ENCODE measurements at places on chromosomes 1 and 21.

GRCh38 chr1:67588178-67588855 is 96.7 kb upstream of the GADD45A start:
- peak; percentile 47 for DNase-seq

- peak; percentile 51 for DNase-seq
These were observed 6.6 kb downstream of the LRRN2 start for GRCh38 chr1:204678721-204679475.

GRCh38 chr1:2322581-2323211 is 68.7 kb downstream of the MORN1 start:
- DNase-seq: peak; percentile 57

DNA sequence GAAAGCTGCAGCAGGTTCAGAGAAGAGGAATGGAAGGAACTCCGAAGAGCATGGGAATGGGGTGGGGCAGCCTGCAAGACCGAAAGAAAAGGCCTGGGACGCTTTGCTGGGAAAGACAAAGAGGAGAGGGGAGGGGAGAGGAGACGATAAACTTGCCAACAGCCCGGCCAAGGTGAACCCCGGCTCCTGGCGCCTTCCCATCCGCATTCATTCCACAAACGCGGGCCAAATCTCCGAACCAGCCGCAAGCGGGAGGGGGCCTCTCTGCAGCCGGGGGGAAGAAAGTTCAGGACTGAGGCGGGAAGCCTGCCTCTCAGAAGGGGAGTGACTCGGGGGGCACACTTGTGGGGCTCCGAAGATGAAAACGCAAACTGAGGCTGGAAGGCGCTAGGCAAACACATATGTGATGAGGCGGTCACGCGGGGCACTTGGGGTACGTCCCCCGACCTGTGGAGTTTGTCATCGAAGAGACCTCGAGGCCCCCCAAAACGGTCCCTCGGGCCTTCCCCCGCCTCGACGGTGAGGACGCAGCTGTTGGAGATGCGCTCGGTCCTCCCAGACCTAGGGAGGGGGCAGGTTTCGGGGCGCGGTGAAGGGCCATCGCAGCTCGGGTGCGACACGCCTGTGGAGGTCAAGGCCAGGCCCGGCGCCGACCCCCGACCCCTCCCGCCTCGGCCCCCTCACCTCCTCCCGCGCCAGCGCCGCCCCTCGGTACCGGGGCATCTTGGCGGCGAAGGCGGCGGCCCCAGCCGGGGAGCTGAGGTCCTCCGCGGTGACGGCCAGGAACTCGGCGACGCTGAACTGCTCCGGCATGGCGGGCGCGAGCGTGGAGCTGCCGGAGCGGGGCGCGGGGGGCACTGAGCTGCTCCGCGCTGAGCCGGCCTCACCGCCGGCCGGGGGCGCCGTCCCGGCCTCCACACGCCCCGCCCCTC is at the start of gene ASAP3:
Gene ASAP3, minus strand, starts transcription at position 859 of the 932 bp plus-strand sequence. Its CDS starts 46 bp downstream, at position 813.
- DNase-seq: peak; percentile 73

DNA sequence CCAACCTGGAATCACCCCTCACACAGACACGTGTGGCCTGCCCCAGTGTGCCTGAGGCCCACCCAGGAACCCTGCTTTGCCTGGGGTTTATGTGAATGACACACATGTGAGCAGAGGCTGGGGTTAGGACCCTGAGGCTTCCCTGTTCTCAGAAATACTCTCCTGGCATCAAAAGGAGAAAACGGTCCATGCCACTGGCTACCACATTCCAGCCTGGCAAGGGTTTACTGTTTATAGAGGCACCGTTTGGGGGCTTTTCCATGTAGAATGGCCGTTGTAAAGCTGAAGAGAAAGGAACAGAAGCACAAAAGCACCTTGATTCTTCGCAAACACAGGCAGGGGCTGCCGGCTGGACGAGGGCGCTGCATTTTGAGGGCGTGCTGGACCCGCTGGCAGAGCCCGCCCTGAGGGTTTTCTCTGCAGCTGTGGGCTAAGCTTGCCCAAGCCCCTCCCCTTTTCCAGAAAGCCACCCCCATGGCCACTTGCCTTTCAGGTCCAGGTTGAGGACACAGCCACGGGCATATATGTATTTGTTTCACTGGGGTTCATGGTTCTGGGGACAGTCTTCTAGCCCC is 13.0 kb downstream of the TFF3 start:
- no peak for DNase-seq

DNA sequence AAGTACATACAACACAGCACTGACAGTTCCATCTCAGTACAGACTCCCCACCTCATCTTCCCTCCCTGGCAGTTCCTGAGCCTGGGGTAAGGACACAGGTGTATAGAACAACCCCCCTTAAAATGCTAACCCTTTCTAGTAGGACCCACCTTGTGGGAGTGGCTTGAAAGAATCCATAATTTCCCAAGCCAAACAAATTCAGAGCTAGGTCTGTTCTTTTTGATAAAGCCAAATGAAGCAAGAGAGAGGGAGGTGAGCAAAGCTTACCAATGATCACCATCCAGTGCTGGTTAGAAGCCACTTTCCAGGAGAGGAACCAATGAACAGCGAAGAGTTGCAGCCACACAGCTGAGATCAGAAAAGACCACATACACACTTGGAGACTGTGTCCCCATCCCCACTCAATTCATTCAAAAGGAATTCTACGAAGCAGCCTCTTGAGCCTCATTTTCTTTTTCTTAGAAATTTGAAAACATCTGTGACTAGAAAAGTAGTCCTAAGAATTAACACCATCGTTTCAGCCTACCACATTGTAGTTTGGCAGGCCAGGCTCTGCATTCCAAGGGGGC is 9.2 kb downstream of the UBE2Q1 start:
- DNase-seq: no peak

GRCh38 chr1:153929981-153930948 is 7.5 kb upstream of the GATAD2B start:
- peak; percentile 54 for DNase-seq

- no peak for DNase-seq
These were observed 122.0 kb downstream of the BEND5 start for GRCh38 chr1:48654606-48655210.

- peak; percentile 75 for DNase-seq
These were observed 66.1 kb downstream of the TENT5C start for GRCh38 chr1:117671781-117672501.

DNA sequence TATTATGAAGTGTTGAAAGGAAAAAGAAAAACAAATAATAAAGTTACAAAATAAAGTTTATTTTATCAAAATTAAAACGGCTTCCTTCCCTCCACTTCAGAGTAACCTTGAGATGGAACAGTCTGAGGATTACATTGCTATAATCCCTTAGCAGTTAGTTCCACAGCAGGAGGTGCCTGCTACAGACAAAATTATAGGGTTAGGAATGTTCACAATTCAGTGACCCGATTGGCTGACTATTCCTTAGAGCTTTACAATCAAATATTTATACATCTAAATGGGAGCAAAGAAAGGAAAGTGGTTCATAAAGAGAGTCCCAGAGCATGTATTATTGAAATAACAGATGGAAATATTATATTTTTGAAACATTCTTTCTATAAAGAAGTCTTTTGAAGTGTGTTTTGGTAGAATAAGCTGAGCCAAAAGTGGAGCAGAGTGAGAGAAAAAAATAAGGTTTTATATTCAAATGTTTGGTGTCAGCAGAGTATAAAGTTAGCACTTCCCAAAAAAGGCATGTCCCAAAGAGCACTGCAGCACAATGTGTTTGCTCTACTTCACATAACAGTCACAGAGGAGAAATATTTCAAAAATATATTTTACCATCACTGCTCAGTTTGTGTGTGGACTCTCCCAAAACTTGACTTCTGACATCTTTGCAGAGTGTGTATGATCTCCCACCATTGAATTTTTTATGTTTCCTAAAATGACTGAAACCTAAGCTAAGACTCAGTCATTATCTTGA is 71.4 kb upstream of the GORAB start:
- DNase-seq: no peak

DNA sequence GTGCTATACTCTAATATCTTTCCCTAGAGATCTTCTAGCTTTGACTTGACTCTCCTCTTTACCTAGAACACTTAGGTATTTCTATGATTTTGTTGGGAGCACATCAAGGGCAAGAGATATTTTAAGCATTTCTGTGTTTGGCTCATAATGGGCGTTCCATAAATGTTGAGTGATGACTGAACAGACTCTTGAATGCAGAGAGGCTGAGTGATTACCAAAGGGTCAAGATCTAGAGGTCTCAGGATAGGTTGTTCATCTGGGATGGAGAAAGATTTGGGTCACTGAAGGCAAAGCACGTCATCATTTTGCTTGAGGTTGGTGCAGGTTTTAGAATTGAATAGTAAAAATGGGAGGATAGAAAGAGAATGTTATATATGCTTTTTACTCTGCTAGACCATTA is 705.4 kb upstream of the B3GALT2 start:
- no peak for DNase-seq

DNA sequence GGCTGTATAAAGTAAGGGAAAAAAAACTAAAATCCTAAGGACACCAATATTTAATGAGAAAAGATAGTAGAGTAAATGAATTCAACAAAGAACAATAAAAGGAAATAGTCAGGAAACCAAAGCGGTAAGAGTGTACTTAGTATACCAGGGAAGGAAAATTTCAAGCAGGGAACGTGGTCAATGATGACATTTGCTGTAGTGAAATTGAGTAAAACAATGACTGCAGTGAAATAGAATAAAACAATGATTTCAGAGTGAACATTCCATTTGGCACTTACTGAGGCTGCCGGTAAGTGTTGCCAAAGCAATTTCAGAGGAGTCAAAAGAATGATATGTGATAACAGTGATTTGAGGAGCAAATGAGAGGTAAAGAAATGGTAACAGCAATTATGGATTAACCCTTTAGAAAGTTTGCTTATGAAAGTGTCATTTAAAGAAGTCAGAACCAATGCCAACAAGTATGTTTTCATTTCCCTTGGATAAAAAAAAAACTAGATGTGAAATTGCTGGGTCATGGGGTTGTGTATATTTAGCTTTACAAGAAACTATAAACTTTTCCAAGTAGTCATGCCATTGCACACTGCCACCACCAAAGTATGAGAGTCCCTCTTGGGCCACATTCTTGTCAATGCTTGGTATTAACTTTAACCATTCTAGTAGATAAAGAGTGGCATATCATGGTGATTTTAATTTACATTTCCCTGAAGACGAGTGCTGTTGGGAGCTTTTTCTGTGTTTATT is 50.5 kb downstream of the VCAM1 start:
- no peak for DNase-seq

GRCh38 chr1:235735621-235736020 is 86.0 kb upstream of the GNG4 start:
- no peak for DNase-seq

- no peak for DNase-seq
These were observed 24.6 kb downstream of the PLEKHA6 start for GRCh38 chr1:204335085-204335484.

DNA sequence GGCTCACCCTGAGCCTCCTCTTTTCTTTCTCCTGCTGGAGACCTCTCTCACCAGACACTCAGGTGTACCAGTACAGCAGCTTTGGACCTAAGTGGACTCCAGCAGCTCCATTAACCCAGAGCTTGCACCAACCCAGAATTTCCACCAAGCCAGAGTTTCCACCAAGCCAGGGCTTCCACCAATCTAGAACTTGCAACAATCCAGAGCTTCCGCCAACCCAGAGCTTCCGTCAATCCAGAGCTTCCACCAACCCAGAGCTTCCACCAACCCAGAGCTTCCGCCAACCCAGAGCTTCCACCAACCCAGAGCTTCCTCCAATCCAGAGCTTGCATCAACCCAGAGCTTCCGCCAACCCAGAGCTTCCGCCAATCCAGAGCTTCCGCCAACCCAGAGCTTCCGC is 23.2 kb downstream of the CRYAA start:
- peak; percentile 19 for DNase-seq

DNA sequence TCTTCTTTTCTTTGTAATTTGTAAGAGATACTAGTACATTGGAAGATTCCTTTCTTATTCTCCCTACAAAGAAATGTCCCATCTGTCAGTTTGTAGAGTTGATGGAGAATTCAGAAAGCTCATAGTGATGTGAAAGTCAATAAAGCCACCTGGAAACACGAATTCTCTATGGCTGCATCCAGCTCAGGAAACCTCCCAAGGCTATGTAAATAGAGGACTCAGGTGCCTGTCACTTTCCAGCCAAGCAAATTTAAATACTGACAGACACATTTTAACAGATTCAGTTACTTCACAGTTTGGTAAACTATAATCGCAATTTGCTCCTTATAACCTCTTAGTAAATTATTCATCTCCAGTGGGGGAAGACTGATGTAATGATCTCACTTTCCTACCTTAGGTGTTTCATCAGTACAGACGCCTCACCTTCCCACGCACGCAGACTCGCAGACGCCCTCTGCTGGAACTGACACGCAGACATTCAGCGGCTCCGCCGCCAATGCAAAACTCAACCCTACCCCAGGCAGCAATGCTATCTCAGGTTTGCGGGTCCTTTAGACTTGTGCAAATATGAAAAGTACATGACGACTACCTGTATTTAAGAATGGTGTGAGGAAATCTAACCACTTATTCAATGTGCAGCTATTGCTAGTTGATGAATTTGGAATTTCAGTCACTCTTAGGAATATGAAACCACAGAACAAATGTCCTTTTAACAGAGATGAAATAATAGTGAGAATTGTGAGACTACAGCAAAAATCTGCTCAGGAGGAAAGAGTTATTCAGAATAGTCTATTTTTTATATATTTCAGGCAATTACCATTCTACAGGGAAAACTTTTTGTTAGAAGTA is 60.6 kb downstream of the PTPRC start:
- no peak for DNase-seq

- no peak for DNase-seq
These were observed 6.8 kb downstream of the PSMB4 start for GRCh38 chr1:151406176-151406575.

DNA sequence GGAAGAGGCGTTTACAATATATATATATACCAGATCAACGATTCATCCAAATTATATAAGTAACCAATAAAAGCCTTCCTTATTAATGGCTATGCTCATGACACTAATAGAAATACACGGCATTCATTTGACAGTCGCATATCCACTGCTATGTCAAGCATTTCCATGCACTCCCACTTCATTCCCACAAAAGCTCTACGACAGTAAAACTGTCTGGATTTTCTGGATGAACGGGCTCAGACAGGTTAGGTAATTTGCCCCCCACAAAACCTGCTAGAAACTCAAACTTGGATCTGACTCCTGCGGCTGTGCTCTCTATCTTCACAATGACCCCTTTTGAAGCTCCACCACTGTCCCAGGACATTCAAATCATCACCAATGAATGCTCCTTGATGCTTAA is 11.4 kb downstream of the DNAJC11 start:
- no peak for DNase-seq

GRCh38 chr1:42756956-42757891 is 9.6 kb downstream of the P3H1 start:
- DNase-seq: no peak

GRCh38 chr1:52142220-52143183 is 613 bp downstream of the ZFYVE9 start:
- DNase-seq: peak; percentile 38

DNA sequence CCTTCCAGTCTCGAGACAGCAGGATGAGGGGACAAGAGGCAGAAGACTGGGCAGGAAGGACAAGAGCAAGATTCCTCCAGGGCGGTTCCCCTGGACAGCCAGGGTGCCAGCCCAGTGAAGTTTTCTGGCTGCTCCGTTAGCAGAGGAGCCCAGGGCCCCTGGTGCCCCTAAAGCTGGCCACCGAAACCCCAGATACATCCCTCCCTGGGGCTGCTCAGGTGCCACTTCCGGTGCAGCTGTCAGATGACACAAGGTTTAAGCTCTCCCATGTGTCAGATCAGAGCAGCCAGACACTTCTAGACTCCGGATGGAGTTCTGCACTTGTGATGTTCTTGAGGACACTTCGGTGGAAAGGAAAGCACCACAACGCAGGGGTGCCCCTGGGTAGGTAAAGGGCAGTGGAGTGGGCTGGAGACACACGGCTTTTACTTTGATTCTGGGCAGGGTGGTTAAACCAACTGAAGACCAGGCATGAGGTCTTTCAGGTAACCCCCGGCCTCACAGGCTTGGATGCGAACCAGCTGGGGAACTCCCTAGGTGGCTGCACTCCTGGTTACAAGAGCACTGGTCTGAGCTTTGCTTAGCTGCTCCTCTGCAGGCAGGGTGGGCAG is 85.7 kb downstream of the ITPKB start:
- DNase-seq: no peak

Data from tibial artery (tissue), 4 donors.